Astrocyte (in vitro differentiated cells and primary cell): ENCODE measurements at places on chromosomes 7 and 10. TPM values are rescaled to one million over a fixed set of nuclear protein-coding genes. Genes with fewer than 3 reads are reported as not detected.

DNA sequence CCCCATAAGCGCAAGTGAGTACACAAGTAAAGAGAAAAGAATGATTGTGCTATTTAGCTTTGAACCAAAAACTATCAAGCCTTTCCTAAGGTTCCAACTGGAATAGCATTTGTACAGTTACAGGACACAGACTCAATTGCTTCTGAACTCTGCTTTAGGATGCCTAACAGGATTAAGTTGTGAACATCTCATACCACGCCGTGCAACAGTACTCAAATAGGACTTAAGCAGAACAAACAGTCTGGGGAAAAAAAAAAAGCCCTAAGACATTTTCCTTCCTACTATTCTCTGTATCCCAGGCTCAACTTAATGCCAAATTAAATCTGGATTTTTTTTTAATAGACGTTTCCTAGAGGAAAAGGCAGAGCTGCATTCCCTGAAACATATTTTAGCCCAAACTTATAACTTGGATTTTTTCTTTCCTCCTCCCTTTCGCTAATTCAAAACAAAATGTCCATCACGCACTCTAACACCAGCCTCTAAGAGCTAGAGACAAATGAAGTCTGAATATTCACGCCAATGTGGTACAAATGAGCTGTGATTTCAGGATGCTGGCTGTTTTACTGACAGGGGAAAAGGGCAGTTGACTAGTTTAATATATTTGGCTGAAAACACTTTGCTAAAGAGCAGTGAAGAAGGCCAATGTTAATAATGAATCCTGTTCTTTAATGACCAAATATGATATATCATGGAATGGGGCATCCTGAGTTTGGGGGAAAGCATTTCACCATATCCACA, 68.6 kb downstream of the CALD1 start:
- DNase-seq, result no peak
- no peaks in the 10 kb centered on the region for H3K27me3 ChIP-seq
- H3K4me1 ChIP-seq, result peaks cover 8% of the 10 kb centered on the region
- H3K4me3 ChIP-seq, result no peak overlapping the region

GRCh38 chr7:64874114-64874513, 29.0 kb upstream of the ZNF273 start:
- no peaks in the 10 kb centered on the region for H3K27me3 ChIP-seq
- H3K4me3 ChIP-seq, result no peak overlapping the region
- peak; percentile 30 for DNase-seq
- no peaks in the 10 kb centered on the region for H3K36me3 ChIP-seq

- H3K4me3 ChIP-seq, result peak overlapping the region; percentile 88
- H3K27me3 ChIP-seq, result no peaks in the 10 kb centered on the region
- H3K36me3 ChIP-seq, result no peaks in the 10 kb centered on the region
Measured at GRCh38 chr10:133307776-133308420, 774 bp downstream of the TUBGCP2 start.

DNA sequence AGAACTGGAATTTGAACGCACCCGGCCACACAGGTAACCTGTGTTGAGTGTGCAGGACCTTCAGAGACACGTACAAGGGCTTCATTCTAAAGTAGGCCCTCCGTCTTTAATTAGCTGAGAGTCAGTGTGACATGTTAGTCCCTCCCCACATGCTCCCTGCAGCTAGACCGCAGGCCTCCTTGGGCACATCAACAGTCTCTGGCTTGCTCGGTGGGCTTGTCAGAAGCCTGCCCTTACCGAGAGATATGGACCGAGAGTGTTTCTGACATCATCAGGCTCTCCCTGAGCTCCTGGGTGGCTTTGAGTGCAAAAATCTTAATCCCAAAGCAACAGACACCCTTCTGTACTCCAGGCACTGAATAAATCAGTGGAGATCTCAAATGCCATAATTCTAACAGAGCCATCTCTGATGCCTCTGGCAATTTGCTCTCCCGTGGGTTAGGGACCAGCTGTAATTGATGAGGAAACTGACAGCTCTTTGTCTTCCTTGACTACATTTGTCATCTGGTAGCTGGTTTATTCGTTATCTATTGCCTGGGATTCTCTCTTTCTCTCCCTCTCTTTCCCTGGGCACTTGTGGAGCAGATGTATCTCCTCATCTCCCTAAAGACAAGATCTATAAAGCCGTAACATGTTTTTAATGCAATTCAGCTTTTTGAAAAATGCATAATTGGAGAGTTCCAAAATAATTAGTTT, 850.6 kb downstream of the TYW1 start:
- H3K36me3 ChIP-seq, result no peaks in the 10 kb centered on the region
- no peaks in the 10 kb centered on the region for H3K27me3 ChIP-seq
- no peak overlapping the region for H3K4me3 ChIP-seq
- DNase-seq, result no peak

DNA sequence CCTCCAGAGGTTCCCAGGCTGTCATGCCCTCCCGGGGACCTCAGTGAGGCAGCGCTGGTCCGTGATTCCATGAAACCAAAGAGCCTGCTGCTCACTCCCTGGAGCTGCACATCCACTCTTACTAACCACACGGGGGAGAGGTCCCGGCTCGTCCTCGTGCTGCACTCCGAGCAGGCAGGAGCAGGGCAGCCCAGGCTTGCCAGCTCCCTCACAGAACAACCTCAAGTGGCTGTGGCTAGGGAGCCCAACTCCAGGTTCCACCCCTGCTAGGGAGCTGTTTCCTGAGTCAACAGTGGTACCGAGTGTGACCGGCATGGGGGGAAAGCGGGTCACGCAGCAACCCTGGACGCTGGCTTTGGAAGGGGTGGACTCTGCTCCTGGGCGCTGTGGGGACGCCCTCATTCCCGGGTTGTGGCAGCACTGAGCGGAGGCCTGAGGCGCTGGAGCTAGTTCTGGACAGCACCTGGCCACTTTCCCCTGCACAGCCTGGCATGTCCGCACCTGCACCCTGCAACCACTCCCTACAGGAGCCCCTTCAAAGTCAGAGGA, 27.9 kb upstream of the PPP2R2D start:
- H3K27me3 ChIP-seq, result peaks cover under 1% of the 10 kb centered on the region
- no peak overlapping the region for H3K4me3 ChIP-seq
- H3K36me3 ChIP-seq, result no peaks in the 10 kb centered on the region
- H3K27ac ChIP-seq, result no peak overlapping the region
- no peak for DNase-seq

- no peaks in the 10 kb centered on the region for H3K4me1 ChIP-seq
- H3K36me3 ChIP-seq, result no peaks in the 10 kb centered on the region
- no peak for DNase-seq
- H3K27me3 ChIP-seq, result no peaks in the 10 kb centered on the region
- H3K27ac ChIP-seq, result no peak overlapping the region
Measured at GRCh38 chr10:108404155-108404554, 1239.6 kb upstream of the SORCS1 start.

GRCh38 chr10:131641231-131641630, 259.6 kb upstream of the PPP2R2D start:
- DNase-seq, result no peak
- H3K4me1 ChIP-seq, result no peaks in the 10 kb centered on the region
- H3K27me3 ChIP-seq, result no peaks in the 10 kb centered on the region
- no peak overlapping the region for H3K4me3 ChIP-seq

GRCh38 chr10:59831658-59832503, 74.5 kb downstream of the CCDC6 start:
- no peak overlapping the region for H3K4me3 ChIP-seq
- no peaks in the 10 kb centered on the region for H3K4me1 ChIP-seq
- H3K27ac ChIP-seq, result no peak overlapping the region
- no peaks in the 10 kb centered on the region for H3K27me3 ChIP-seq

DNA sequence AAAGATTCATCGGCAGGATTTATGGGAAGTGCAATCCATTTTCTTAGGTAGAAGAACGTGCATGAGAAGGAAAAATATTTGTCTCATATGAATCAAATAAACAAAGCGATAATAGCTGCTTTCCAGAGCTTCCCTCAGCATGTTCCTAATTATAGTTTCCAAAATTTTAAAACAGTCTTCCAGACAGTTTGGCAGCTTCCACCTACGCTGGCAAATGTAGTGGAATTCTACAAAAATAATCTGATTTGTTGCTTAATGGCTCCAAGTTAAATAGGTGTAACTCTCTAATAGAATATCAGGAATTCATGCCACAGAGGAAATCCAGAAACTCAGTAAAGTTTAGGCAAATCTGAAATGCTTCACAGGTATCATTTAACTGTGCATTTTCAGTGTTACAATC, 23.3 kb upstream of the AGBL3 start:
- H3K4me3 ChIP-seq, result no peak overlapping the region
- no peak for DNase-seq
- peaks cover 88% of the 10 kb centered on the region for H3K36me3 ChIP-seq
- no peaks in the 10 kb centered on the region for H3K4me1 ChIP-seq

Gene TAS2R3
- 1.00 and 1.2 TPM in 2 replicates for total RNA-seq

Gene A1CF
- total RNA-seq, result not detected in 2 replicates

Gene VSIR
- total RNA-seq, result 2.9 and 3.4 TPM in 2 replicates
